ENCODE measurements at places on chromosomes 2 and 18.

DNA sequence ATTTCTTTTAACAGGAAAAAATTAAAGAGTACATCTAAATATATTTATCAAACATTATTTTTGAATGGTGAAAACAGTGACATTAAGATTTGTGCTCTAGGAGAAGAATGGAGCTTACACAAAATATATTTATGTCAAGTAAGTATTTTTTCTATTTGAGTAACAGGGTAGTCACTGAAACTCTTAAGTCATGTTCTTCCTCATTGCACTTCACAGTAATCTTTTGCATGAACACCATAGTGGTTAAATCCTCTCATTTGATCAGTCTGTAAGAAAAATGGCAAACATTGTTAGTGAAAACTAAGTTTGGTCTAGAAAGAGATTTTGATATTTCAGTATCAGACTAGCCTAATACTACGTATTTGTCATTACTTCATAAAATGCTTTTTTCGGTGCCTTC lies 8.1 kb downstream of the GMCL1 start:
- no peak for DNase-seq

- DNase-seq = no peak
Measured at GRCh38 chr18:77524909-77525308, 275.3 kb downstream of the GALR1 start.

GRCh38 chr18:12257996-12258718 lies 4.0 kb downstream of the CIDEA start:
- no peak for DNase-seq

GRCh38 chr2:2689306-2689705 lies 358.2 kb upstream of the MYT1L start:
- DNase-seq = no peak

DNA sequence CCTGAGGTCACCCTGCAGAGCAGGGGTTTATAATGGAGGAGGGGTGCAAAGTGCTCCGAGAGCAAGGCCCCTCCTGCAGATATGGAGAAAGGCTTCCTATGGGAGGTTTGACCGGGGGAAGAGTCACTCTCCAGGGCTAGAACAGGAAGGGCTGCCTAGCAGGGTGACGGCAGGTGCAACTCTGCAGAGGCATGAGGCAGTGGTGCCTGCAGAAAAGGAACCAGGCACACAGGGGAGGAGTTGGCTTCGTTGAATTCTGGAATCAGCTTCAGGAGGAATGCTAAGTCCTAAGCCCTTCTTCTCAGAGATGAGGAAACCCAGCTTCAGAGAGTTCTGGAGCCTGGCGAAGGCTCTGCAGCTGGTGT lies 17.5 kb upstream of the HPCAL1 start:
- no peak for DNase-seq

DNA sequence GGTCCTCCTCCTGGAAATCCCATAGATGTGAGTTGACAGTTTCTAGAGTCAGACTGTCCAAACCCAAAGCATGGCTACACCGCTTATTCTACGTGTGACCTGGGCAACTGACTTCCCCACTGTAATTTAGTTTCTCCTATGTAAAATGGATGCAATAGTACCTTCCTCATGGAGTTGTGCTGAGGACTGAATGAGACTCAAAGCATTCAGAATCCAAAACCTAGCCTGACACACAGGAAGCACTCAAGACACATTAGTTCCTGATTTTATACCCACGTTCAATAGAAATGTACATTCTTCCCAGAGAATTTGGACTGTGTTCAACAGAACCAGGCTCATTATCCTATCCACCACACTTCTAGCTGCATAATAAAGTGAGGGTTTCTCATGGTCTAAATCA lies 88.8 kb downstream of the STK39 start:
- no peak for DNase-seq

GRCh38 chr2:38465789-38466127 lies 88.7 kb upstream of the ATL2 start:
- DNase-seq = peak; percentile 21

- no peak for DNase-seq
Measured at GRCh38 chr2:22253171-22253570, 1129.4 kb downstream of the TDRD15 start.

- no peak for DNase-seq
Measured at GRCh38 chr2:208142925-208143799, 2.8 kb downstream of the CRYGB start.

DNA sequence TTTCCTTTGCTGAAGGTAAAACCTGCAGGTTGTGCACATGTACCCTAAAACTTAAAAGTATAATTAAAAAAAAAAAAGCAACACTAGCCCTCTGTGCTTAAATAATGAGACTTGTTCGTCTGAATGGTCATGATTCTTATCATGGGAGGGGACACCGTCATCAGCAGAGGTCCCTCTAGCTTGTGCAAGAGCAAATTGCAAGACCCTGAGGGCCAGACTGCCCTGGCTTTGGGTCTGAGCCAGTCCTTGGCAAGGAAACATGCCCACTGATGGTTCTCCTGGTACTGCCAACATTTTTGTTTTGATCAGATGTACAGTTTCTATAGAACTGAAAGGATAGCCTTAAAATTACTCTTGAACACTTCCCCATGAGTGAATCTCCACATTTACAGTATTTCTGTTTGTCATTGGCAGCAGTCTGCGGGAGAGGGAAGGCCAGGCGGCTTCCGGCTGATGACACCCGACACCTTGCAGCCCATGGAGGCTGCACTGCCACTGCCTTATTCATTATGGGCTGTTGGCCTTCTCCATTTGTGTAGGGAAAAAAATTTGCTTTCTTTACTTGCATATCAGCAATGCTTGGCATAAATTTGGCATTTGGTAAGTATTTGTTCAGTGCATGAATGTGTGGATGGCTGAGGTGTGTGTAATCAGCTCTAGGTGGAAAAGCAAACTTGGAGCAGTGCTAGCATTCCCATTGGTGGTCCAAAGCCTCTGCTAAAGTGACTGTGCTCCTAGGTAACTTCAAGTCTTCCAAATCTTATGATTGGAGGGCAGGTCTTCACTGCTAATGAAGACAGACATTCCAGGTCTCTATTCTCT lies 161.6 kb upstream of the ALKAL2 start:
- no peak for DNase-seq

DNA sequence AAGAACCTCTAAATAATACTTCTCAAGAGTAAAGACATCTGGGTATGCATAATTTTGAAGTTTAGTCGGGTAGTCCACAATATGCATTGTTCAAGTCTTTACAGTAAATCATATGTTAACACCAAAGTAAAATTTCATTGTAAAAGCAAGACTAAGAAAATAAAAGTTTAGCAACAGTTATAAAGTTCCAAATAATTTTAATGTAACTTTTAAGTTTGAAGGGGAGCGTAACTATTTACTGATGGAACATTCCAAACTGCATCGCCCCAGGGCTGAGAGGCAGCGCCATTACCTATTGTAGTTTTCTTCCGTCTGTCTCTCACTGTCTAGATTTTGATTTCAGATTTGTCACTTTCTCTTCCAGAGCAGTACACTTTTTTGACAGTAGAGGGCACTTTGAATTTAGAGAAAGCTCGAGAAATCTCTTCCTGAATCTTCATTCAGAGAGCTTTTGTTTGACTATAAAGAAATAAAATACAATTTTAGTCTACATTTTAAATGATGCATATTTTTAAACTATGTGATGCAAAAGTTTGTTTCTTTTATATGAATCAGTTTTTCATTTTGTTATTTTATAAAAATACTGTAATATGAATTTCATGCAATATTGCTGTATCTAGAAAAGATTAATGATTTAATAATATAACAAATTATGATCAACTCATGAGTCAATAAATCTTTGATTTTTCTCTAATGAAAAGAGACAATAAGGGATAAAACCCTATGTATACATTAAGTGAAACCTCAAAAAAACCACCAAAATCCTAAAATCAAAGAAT lies 389.8 kb downstream of the FIGN start:
- peak; percentile 21 for DNase-seq
